Naive thymus-derived CD4-positive, alpha-beta T cell (primary cell): ENCODE measurements at places on chromosomes 3 and 15. TPM values are rescaled to one million over a fixed set of nuclear protein-coding genes. Genes with fewer than 3 reads are reported as not detected.
A peak's percentile ranks its signal among the peaks of the same experiment; 100 is the strongest.

DNA sequence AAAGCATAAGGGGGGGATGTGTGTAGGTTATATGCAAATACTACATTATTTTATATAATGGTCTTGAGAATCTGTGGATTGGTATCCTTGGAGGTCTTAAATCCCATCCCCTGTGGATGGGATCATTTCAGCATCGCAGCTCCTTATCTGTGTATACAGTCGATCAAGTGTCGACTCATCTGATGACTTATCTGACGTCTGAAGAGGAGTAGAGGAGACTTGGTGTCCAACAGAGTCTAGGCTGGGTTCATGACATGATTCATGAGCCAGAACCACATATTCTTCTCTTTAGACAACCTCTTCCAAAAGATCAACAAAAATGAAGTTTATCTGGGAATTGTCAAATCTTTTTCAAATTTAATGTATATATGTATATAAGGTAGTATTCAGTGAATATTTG is 220.7 kb downstream of the NR2F2 start:
- no peak overlapping the region for H3K27ac ChIP-seq
- H3K4me3 ChIP-seq: no peak overlapping the region
- no peak for DNase-seq
- H3K36me3 ChIP-seq: no peaks in the 10 kb centered on the region
- no peaks in the 10 kb centered on the region for H3K4me1 ChIP-seq
- no peaks in the 10 kb centered on the region for H3K27me3 ChIP-seq

DNA sequence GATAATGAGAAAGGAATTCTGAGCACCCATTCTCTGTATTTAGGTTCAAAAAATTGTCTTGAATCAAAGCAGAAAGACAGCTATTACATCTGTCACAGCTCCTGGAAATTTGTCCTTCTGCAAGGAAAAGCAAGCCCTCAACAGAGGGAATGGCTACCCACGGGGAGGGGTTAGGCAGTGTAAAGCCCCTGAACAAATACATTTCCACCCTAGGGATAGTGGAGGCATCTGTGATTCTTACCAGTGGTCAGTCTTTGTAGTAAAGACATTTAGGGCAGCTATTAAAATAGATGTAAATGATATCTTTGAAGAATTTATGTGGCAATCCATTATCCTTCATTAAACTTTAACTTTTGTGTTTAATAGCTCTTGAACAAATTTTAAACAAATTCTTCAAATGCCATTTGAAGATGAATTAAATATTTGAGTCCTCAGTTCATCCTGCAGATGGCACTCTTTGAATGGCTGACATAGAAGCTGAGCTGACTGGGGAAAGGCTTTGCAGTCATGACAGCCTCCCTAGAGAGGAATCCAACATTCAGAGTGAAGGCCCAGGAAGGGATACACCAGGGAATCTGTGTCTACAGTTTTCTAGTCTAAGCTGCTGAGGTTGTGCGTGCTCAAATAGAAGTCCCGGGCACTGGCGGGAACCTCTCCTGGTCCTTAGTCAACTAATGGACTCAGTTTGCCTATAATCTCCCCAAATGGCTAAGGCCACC is 359.7 kb upstream of the ROPN1 start:
- no peak overlapping the region for H3K4me3 ChIP-seq
- H3K36me3 ChIP-seq: no peaks in the 10 kb centered on the region
- no peak for DNase-seq
- no peaks in the 10 kb centered on the region for H3K4me1 ChIP-seq
- H3K27me3 ChIP-seq: no peaks in the 10 kb centered on the region

DNA sequence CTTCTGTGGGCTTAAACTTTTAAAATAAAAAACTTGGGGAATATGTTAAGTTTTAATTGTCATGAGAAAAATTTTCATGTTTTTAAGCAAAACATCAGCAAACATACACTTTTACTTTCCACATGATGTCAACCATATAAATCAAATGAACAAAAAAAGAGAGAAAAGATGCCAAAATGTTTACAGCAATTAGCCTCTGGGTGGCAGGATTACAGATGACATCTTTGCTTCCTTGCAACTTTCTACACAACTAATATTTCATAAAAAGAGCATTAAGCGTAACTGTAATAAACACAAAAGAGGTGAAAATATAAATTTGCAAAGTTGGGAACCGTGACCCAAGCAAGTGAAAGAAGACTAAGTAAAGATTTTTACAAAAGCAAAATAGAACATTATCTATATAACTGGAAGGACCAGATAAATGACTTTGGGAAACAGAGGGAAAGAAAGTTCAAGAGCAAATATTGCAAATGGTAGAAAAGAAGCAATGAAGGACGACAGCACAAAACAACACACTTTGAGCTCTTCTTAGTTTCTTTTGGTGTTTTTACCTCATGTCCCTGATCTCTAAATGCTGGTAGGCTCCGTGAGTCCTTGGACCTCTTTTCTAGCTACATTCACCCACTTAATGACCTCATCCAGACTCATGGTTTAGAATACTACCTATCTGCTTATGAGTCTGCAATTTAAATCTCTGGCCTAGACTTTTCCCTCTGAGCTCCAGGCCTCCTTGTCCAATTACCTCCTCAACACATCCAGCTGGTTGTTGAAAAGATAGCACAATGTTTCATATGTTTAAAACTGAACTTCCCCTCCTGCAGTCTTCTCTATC is 9.4 kb downstream of the TP53BP1 start:
- no peak overlapping the region for H3K4me3 ChIP-seq
- peak; percentile 17 for DNase-seq
- H3K4me1 ChIP-seq: no peaks in the 10 kb centered on the region
- peaks cover 8% of the 10 kb centered on the region for H3K36me3 ChIP-seq
- no peaks in the 10 kb centered on the region for H3K27me3 ChIP-seq

GRCh38 chr3:69231929-69232440 is 109.6 kb upstream of the LMOD3 start:
- no peaks in the 10 kb centered on the region for H3K27me3 ChIP-seq
- no peaks in the 10 kb centered on the region for H3K36me3 ChIP-seq
- DNase-seq: no peak
- H3K4me1 ChIP-seq: peaks cover 5% of the 10 kb centered on the region

Gene ANKUB1
- total RNA-seq: not detected

- no peak overlapping the region for H3K4me3 ChIP-seq
- H3K36me3 ChIP-seq: no peaks in the 10 kb centered on the region
- H3K4me1 ChIP-seq: no peaks in the 10 kb centered on the region
- H3K27me3 ChIP-seq: no peaks in the 10 kb centered on the region
These were observed 4.0 kb upstream of the PTH1R start for GRCh38 chr3:46873521-46873920.

DNA sequence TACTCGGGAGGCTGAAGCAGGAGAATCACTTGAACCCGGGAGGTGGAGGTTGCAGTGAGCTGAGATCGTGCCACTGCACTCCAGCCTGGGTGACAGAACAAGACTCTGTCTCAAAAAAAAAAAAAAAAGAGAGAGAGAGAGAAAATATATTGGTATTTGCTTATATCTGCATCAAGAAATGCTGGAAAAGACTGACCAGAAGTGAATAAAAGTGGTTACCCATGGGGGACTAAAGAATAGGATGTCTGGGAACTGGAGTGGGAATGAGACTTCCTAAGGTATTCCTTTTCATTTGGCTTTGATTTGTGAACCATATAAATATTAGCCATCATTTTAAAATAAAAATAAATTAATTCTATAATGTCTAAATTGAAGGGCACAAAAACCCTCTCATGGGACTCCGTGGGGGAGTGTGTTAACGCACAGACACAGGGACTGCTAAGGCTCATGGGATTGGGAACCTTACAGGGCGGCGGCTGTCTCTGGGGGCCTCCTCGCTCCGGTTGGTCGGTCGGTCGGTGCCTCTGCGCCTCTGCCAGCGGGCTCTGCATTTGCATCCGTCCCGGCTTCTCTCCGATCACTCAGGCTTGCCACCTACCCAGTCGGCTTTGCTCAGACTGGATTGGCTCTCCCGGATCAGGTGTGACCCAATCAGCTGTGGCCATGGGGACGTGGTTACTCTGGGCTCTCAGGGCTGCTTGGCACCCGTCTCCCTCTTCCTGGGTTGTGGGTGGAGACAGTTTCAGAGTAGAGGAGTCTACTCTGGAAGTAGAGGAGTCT is 12.7 kb upstream of the TSPAN3 start:
- H3K4me1 ChIP-seq: peaks cover 5% of the 10 kb centered on the region
- peak; percentile 22 for DNase-seq
- no peaks in the 10 kb centered on the region for H3K36me3 ChIP-seq
- no peak overlapping the region for H3K4me3 ChIP-seq
- H3K27ac ChIP-seq: no peak overlapping the region
- no peaks in the 10 kb centered on the region for H3K27me3 ChIP-seq

GRCh38 chr3:42063888-42064287 is 27.3 kb upstream of the TRAK1 start:
- no peak overlapping the region for H3K27ac ChIP-seq
- H3K27me3 ChIP-seq: no peaks in the 10 kb centered on the region
- no peaks in the 10 kb centered on the region for H3K4me1 ChIP-seq
- DNase-seq: no peak

Gene TGM5
- total RNA-seq: not detected

- no peak overlapping the region for H3K4me3 ChIP-seq
- no peak overlapping the region for H3K27ac ChIP-seq
- H3K27me3 ChIP-seq: no peaks in the 10 kb centered on the region
- H3K4me1 ChIP-seq: no peaks in the 10 kb centered on the region
- H3K36me3 ChIP-seq: no peaks in the 10 kb centered on the region
These were observed 159.2 kb downstream of the USP13 start for GRCh38 chr3:179812096-179812382.

DNA sequence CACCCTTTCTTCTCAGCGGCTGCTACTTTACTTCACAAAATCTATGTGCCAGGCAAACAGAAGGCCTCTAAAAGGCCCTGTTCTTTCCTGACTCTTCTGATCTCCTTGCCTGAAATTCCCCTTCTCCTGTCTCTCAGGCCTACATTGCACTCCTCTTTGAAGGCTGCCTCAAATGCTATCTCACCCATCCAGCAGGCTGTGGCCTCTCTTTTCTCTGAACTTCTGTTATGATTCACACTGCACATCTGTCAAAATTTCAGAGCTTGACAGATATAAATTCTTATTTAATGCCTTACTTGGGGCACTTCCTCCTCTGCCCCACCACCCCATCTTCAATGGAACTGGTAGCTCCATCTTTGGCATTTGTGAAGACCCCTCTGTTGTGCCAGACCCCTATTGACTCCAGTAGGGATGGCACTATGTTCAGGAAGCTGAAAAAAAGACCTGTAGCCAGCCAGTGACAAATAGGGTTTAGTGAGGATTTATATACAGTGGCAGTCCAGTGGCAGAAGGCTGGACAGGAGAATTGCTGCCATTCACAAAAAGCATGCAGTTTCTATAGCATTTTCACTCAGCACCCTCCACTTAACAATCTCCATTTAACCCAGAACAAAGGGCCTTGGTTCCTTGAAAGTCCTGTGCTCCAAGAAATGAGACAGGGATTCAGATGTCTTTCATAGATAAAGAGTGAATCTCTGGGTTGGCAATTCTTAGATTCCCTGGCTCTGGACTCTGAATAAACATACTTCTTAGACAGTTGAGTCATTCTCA is 415.8 kb upstream of the GRM7 start:
- H3K4me3 ChIP-seq: no peak overlapping the region
- no peaks in the 10 kb centered on the region for H3K4me1 ChIP-seq
- H3K27ac ChIP-seq: no peak overlapping the region
- DNase-seq: no peak

DNA sequence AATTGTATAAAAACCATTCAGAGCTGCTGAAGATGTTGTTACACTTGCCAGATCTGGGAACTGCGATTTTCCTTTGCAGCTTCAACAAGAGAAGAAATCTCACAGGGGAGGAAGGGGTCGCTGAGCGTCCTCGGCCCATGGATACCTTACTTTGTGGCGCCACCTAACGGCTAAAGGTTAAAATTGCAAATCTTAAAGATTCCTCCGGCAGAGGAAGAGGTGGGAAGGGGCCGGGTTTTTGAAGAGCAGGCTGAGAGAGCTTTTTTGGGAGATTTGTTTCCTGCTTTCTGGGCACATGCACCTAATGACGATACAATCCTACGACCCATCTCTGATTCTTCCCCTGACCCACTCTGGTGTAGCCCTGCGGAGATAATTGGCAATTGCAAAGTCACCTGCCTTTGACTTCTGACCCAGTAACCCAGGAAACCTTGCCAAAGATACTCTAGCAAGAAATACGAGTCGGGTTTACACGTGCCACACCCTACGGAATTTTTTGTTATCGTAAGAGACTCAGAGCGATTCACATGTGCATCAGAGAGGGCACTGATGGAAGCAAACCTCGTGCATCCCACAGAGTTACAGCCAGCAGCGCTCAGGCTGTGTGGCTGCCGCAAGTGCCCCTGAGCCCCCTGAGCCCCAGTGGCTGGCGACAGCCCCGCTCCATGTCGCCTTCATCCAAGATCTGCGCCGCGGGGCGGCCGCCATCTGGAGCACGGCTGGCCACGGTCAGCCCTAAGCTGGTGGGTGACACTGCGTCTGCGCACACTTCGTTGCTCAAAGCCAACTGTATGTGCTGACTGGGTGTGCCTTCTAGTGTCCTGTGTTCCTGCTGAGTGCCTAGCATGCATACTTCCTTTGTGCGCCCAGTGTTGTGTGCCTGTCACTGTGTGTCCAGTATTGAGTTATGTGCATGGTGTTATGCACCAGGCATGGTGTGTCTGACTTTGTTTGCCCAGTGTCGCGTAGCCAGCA is 55.2 kb upstream of the CHRNA7 start:
- H3K27me3 ChIP-seq: no peaks in the 10 kb centered on the region
- no peaks in the 10 kb centered on the region for H3K4me1 ChIP-seq
- H3K27ac ChIP-seq: no peak overlapping the region
- no peaks in the 10 kb centered on the region for H3K36me3 ChIP-seq
- H3K4me3 ChIP-seq: no peak overlapping the region

Gene RAP2B
- 24.3 and 24.8 TPM in 2 replicates for total RNA-seq

DNA sequence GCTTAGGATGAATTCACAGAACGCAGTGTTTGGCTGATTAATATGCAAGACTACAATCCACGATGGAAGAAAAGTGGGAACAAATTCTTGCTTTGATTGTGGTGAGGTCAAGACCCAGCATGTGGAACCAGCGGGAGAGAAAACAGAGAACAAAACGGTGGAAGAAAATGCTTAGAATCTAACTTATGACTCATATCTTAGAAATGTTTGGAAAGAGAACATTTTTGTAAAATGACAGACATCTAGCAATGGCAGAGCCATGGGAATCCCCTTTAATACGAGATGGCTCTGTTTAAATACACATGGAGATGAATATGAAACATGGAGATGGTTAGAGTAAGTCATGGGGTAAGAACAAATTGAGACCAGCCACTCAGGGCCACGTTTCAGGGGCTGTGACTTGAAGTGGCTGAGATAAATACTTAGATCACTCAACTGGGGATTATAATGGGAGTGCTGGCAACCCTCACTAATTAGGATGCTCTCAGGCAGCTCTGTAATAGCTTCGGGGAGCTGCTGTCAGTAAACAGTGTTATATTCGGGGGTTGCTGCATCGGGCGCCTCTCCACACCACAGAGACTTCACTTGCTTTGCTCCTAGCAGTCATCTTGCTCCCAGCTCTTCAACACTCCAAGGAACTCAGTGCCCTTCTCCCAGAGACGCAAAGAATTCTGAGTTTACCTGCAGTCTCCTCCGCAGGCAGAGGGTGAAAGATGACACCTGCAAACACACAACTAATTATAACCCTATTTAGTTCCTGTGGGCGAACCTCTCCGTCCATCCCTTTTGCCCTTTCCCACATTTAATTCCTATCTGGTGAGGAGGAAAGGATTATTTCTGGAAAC is 68.0 kb upstream of the ONECUT1 start:
- no peaks in the 10 kb centered on the region for H3K36me3 ChIP-seq
- no peak overlapping the region for H3K27ac ChIP-seq
- H3K4me3 ChIP-seq: no peak overlapping the region
- DNase-seq: no peak
- H3K4me1 ChIP-seq: no peaks in the 10 kb centered on the region
